Right ventricle myocardium inferior (tissue), 1 donor: ENCODE measurements at places on chromosomes 5 and 9. TPM values are rescaled to one million over a fixed set of nuclear protein-coding genes. Genes with fewer than 3 reads are reported as not detected.

Gene MARCOL
- not detected for total RNA-seq

Gene IGIP
- total RNA-seq: 10.1 TPM

Gene TNC
- total RNA-seq: 0.57 TPM

Gene NR5A1
- total RNA-seq: not detected

Gene NSMF
- total RNA-seq: 11.5 TPM

Gene ATG12
- total RNA-seq: 23.5 TPM

Gene GAS1
- 22.3 TPM for total RNA-seq

Gene POU5F2
- 0.32 TPM for total RNA-seq

Gene MYORG
- total RNA-seq: 9.0 TPM

Gene MEIKIN
- not detected for total RNA-seq

Gene IL7R
- 0.65 TPM for total RNA-seq

Gene PTGER4
- 8.5 TPM for total RNA-seq

Gene NRG2
- 1.9 TPM for total RNA-seq

Gene ZNF454
- 1.8 TPM for total RNA-seq

Gene PRDM9
- not detected for total RNA-seq

DNA sequence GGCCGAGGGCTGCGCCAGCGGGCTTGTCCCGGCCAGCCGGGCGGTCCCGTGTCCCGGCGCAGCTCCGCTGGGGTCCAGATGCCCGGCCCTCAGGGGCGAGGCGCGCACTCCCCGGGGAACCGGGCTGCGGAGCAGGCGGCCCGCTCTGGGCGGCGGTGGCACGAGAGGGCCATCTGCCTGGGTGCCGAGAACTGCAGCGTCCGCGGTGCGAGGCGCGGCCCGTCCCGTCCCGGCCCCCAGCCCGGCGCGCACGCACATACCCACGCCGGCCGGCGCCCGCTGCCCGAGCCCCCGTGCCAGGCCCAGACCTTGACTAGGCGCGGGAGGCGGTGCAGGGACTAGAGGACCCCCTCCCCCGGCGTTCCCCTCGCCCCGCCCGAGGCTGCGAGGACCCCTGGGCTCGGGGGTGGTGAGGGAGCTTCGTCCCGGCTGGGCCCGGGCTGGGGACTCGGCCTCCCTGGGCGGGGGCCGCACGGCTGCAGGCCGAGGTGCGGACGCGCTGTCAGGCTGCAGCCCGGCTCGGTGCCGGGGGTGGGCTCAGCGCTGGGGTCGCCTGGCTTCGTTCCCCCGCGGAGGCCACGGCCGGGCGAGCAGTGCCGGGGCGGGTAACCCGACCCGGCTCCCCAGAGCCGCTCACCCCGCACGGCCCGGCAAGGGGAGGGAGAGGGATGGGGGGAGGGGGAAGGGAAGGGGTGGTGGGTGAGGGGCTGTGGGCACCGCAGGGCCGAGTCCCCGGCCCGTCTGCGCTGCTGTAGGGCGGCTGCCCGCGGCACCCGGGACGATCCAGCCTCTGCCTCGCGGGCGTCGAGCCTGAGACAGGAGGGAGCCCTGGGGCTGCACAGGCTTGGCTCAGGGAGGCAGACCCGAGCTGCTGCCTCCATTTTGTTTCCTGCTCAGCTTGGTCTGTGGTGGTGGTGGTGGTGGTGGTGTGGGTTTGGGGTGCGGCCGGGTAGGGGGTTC, 1.2 kb upstream of the NSD1 start:
- DNase-seq: no peak

- peak; percentile 98 for DNase-seq
Observed at GRCh38 chr5:138464008-138464387, 1.3 kb upstream of the EGR1 start.

DNA sequence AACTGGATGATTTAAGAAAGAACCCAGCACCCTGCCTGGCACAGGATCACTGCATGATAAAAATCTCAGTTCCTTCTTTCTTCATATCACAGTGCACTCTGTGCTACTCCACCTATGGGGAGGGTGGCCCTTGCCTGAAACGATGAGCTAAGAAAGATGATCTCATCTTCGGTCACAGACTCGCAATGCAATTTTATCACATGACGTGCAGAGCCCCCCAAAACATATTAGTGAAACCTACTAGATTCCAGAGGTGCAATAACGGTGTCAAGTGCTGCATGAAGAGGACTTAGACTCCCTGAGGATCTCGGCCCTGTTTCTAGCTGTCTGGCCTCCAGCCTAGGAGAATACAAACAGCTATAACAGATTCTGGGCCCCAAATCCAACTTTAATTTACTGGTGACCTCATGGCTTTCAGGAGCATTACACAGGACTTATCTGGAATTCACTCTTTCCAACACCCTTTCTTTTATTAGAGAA, 104.0 kb downstream of the EBF1 start:
- DNase-seq: no peak

DNA sequence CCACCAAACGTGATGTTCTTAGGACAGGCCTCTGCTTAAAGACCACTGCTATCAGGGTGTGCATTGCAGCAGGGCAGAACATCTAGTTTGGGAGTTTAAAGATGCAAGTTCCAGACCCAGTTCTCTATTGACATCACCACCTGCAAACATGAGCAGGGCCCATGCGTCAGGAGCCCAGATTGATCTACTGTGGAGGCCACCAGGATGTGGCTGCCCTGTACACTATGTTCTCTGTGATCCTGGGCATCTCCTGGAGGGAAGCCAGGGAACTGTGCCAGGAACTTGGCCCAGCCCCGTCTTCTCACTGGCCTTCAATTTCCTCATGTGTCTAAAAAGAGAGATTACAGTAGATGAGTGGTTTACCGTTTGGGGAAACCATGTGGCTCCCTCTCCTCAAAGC, 87.1 kb downstream of the PDE6A start:
- peak; percentile 87 for DNase-seq

DNA sequence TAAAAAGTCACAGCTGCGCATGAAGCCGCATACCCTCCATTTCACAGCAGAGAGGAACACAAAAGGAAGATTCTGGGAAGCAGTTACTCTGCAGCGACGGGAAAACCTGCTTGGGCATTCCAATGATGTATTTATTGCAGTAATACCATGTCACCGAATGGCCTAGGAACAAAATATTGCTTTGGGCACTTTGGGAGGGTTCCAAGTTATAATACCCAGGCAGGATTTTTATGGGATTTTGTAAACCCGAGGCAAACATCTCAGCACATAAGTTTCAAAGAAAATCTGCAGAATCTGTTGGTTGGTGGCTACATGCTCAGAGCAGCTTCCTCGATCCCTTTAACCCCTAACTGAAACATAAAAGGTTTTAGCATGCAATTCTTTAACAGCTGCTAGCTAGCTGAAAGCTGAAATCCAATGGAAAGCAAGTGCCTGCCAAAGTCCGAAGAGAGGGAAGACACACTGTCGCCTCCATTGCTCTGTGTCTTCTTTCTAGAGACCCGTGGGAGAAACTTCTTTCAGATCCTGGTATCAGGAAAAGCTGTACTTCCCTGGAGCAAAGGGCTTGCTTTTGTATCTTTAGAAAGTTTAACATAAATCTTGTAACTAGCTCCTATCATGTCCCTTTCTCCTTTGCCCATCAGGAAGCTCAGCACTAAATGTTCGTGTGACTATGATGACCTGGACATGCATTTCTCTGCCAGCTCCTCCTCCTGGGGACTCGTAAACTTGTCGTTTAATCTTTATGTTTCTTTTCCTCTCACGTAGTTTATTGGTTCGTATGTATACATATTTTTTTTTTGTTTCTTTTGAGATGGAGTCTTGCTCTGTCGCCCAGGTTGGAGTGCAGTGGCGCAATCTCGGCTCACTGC, 195.0 kb downstream of the MAPKAP1 start:
- no peak for DNase-seq

- DNase-seq: peak; percentile 55
Observed at GRCh38 chr5:14735944-14736343, 71.4 kb downstream of the OTULIN start.

GRCh38 chr9:105994970-105995369, 300.6 kb downstream of the TMEM38B start:
- DNase-seq: no peak

DNA sequence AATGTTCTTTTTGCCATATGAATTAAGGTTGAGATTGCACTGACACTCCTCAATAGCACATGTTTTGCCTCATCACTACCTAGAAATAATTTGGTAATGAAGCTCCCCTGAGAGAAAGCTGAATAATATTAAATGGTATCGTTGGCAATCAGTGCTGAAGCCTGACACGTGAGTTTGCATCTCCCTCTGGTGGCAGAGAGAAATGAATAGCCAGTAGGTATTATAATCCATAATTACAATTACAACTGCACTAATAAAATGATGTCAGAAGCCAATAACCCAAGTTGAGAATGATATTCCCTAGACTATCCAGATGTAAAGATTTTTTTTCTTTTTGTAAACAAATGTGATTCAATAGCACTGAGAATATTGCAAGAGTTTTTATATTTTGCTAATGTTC, 700.3 kb downstream of the PTPRD start:
- DNase-seq: no peak

- no peak for DNase-seq
Observed at GRCh38 chr9:84174486-84174885, 166.1 kb downstream of the SLC28A3 start.

- peak; percentile 56 for DNase-seq
Observed at GRCh38 chr5:173988554-173989431, at the start of gene C5orf47. Gene C5orf47, plus strand, starts transcription at chr5:173989170. Its CDS starts 94 bp downstream, at chr5:173989264.

- no peak for DNase-seq
Observed at GRCh38 chr5:107216587-107216986, 454.1 kb downstream of the EFNA5 start.

DNA sequence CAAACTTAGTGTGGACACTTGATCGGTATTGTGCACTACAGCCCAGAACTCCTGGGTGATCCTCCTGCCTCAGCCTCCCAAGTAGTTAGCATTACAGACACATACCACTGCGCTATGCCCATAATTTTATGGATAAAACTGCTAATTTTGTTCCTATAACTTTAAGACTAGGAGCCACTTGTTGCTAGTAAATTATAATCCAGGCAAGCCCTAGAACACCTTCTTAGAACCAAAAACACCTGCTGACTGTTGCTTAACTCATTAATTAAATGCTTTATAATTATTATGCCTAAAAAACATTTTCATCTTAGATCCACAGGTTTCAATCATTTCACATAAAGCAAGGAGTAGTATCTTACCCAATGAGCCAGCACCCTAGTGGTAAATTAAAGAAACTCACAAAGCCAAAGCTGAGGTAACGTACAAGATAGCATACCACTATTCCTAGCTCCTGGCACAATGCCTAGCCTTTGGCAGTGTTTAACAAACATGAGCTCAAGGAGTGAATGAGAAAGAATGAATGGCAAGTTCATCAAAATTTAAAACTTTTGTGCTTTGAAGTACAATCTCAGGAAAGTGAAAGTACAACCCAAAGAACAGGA, 5.4 kb downstream of the MRPS27 start:
- no peak for DNase-seq

DNA sequence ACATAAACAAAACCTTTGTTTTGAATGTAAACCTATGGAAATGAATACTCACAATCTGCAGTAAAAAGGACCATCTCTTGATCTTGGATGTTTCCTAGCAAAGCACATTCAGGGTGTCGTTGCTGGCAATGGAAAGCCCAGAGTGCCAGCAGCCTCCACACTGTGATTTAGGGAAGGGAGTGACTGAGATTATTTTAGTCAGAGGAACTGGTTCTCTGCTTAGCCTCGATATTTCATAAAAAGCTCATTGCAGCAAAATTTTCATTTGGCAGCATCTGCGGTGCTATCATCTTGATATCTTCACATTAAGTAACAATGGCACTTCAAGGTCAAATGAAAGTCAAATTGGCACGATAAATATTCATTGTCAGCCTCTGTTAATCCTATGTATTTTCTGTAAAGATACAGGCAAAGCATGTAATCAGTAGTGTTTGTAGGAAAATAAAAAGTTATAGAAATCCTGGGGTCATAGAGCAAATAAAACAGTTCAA, 116.0 kb downstream of the MACIR start:
- DNase-seq: no peak

GRCh38 chr5:60230456-60230855, 336.9 kb upstream of the PDE4D start:
- no peak for DNase-seq

DNA sequence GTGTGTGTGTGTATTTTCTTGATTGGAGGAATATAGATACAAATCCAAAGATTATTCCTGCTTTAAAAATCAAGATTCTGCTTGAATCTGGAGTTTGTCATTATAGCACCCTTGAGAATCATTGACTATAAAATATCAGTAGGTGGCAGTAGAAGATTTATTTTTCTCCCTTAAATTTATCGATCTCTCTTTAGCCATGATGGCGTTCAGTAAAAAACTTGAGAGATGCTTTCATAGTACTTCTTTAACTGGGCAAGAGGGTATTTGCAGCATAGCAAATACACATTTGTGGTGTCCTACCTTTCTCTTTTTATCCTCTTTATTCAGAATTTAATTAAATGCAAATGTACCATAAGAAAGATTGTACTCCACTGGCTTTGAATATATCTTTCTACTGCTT, 307.7 kb downstream of the ADGRV1 start:
- no peak for DNase-seq

GRCh38 chr5:62268234-62268633, 37.8 kb upstream of the KIF2A start:
- DNase-seq: no peak

- DNase-seq: no peak
Observed at GRCh38 chr9:14831661-14832060, 78.6 kb downstream of the FREM1 start.

DNA sequence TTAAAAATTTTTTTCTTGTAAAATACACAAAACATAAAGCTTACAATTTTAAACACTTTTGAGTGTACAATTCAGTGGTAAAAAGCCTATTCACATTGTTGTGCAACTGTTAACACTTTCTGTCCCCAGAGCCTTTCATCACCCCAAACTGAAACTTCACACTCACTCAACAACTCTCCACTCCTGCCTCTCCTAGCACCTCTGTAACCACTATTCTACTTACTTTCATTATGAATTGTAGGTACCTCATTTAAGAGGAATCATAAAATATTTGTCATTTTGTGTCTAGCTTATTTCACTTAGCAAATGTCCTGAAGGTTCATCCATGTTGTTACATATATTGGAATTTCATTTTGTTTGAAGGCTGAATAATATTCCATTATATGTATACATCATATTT, 4.3 kb upstream of the ZNF510 start:
- DNase-seq: no peak

GRCh38 chr9:75671354-75671753, 219.1 kb upstream of the PCSK5 start:
- DNase-seq: no peak

DNA sequence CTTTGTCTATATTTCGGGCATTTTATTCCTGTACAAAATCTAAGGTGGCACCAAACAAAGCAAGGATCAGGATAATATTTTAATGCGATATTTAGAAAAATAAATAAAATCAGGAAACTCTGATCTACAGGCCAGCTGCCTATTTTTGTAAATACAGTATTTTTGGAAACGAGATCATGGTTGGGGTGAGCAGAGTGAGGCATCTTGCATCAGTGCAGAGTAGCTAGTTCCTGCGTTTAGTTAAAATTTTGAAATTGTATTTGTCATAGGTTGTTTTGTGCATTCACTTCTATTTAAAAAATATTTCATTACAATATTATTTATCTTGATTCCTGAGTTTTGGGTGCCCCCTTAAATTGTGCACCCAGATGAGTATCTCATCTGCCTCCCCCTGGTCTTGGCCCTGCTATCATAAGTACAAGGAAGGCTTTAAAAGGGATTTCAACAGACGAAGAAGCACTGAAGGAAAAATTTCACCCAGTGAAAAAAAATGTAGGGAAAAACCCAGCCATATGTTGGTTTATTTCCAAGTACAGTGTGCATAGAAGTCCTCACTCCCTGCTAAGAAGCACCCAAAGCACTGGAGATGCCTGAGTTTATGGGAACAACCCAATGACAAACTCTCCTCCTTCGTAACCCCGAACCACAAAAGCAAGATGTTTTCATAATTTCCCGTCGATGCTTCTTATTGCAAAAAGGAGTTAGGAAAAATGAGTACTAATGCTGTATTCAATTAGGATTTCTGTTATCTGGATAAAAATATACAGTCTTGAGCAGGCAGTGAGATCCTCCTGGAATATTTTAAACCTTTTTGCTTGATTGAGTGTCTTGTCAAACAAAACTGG, 304.7 kb upstream of the CLINT1 start:
- no peak for DNase-seq
